Stimulated activated CD8-positive, alpha-beta memory T cell treated with anti-CD3 and anti-CD28 coated beads, Interleukin-7, amount 100 ng/mL, for 48 hours (primary cell): ENCODE measurements at places on chromosomes 2 and 18.

DNA sequence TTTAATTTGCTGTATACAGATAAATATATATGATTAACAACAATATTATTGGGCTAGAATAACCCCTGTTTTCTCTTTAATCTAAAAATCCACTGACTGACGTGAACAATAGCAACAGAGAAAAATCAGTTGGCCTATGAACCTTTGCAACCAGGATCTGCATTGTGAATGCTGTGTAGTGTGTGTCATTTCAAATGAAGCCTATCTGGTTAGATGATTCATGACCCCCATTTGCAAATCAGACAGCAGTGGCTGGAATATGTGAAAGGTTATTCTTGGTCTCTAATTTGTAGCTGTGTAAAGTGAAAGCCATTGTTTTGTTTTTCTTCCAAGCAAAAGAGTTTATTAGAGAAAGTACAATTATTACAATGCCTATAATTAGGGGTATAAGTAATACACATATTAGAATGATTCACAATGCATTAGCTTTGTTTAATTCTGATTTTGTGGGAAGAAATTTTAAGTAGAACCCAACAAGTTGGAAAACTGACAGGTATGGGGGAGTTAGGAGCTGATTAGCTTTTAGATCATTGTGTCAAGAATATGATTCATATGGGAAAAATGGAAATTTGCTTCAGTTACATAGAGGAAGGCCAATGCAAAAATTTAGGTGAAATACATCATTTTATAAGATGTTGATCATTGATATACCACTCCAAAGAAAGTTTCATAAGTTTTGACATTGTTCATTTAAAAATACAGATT is 1362.2 kb upstream of the TMEFF2 start:
- no peak for DNase-seq

GRCh38 chr2:241200822-241201395 is 12.4 kb downstream of the ANO7 start:
- no peak for DNase-seq

GRCh38 chr2:193539188-193539587 is 1344.5 kb upstream of the TMEFF2 start:
- no peak for DNase-seq

GRCh38 chr18:35197296-35197695 is 43.5 kb upstream of the ZNF397 start:
- DNase-seq, result no peak
